Eye (tissue), 1 donor: ENCODE measurements at places on chromosomes 12 and 14.
A peak's percentile ranks its signal among the peaks of the same experiment; 100 is the strongest.

DNA sequence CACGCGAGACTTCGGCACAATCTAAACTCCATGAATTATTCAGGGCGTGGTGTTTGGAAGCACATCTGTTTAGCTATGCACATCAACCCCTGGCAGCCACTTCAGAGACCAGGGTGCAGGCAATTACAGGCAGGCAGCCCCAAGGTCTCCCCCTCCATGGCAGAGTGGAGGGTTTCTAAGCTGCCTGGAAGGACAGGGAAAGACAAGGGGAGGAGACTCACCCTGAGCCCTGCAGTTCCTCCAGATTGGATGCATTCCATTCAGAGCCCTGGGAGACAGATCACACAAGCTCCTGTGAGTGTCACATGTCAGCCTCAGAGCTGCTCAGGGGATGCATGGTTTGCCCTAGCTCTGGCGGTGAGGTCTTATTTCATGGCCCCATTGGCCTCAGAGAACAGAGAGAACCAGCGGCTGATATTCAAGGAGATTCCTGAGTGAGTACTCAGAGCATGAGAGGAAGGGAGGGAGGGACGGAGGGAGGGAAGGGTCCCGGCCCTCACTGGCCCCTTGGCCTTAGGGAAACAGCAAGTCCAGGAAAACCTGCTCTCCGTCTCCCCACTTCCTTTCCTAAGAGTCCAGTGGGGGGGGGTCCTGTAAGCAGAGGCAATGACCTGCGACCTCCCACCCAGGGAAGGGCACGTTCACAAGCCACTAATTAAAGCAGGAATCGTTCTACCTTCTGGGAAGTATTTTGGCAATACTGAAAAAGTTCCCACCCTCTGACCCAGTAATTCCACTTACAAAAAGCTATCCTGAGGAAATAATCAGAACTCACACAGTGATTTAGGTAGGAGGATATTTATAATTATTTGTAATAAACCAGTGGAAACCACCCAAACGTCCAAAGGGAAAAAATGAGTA lies 55.1 kb downstream of the SSH1 start:
- peak; percentile 84 for DNase-seq

DNA sequence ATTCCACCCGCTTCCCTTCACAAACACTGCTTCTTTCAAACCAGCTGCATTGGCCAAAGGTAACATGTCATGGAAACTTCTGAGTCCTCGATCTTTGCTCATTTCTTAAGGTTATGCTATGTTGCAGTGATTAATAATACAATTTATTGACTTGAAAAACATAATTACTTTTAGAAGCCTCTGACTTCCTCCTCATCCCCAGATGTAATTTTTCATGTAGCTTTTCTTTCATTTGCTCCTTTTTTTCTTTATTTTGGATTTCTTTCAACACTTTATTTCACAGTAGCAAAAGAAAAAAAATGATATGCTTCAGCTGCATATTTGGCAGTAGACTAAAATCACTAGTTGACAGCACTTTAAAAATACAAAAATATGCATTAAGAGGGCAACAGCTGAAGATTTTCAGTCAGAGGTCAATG lies 116.2 kb downstream of the LRRIQ1 start:
- no peak for DNase-seq

DNA sequence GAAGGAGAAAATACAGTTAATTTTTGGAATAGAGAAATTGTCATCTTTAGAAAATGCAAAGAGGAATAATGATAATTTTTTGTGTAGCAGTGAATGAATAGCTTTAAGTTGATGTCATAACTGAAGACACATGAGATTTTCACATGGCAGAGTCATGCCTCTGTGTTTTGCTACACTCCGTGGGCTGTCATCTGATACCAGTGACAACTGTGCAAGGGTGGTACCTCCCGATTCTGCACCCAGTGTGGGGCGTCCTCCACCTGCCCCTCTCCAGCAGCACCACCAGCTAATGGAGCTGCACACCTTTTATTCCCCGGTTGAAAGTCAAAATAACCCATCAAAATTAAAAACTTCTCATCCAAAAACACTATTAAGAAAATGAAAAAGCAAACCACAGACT lies 47.2 kb downstream of the ANKRD9 start:
- no peak for DNase-seq

DNA sequence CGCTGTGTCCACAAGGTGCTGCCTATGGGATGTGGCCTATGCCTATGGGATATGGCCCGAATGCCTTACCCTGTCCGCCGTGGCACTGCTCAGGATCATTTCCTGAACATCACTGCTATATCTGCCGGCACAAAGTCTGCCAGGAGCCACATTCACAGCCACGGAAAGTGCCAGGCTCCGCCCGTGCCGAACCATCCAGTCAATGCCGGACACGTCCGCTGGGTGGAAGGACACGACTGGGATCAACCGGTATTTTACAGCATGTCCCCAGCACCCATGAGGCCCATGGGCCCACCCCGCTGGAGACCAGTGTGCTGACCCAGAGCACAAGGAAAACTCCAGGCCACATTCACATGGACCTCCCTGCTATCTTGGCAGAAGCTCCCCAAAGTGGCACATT lies 14.6 kb upstream of the RAB35 start:
- no peak for DNase-seq

DNA sequence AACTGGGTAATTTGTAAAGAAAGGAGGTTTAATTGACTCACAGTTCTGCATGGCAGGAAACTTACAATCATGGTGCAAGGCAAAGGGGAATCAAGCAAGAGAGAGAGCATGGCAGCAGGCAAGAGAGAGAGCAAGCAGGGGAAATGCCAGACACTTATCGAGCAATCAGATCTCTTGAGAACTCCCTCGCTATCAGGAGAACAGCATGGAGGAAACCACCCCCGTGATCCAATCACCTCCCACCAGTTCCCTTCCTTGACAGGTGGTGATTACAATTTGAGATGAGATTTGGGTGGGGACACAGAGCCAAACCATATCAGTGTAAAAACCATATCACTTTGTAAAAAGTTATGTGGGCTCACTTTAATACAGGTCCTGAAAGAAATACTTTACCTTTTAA lies 56.4 kb upstream of the NEDD1 start:
- no peak for DNase-seq

GRCh38 chr12:58465418-58465817 lies 454.9 kb downstream of the LRIG3 start:
- no peak for DNase-seq

- no peak for DNase-seq
Observed at GRCh38 chr12:52814710-52815155, 817 bp upstream of the KRT4 start.

GRCh38 chr14:68172216-68172615 lies 352.6 kb downstream of the RAD51B start:
- DNase-seq: no peak

DNA sequence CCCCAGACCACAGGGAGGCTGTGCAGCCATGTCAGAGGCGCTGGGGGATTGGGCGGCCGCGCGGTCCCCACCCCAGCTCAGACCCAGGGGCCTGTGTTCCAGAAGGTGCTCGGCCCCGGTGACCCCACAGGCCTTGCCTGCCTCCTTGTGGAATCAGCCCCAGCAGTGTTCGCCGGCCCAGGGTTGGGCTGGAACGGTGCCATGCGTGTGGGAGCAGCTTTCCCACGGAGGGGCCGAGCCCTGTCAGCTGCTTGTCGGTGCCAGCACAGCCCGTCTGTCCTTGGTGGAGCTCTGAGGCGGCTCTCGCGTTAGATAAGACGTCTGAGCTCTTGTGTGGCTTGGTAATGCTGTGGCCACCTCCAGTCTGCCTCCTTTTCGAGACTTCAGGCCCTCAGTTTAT lies 8.5 kb downstream of the ZFYVE21 start:
- no peak for DNase-seq

DNA sequence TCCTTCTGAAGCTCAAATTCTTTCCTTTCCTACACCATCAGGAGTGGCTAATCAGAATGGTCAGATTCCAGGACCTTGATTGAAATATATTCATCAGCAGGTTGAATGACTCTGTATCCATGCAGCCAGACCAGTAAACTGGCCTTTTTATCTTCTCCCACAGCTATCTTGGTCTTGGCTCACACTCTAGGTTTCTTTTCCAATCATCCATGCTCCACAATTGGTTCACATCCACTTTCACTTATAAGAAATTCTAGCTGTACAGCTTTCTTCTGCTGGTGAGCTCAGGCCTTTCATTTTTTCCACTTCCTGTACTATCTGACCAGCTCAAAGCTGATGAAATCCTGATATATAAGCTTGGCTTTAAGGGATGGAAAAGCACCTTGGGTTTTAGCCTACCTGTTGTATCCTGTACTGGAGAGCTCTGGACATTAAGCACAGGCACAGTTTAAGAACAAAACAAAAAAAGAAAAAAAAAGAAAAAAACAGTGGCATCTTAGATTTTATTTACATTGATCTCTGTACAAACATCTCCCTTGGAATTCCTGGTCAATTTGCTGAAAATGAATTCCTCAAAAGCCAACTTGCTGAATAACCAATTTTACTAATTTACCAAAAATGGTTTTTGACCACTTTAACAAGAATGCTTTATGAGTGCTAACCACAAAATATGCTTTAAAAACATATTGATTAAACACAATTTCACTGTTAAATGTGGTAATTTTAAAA lies 91.6 kb upstream of the PAWR start:
- no peak for DNase-seq

DNA sequence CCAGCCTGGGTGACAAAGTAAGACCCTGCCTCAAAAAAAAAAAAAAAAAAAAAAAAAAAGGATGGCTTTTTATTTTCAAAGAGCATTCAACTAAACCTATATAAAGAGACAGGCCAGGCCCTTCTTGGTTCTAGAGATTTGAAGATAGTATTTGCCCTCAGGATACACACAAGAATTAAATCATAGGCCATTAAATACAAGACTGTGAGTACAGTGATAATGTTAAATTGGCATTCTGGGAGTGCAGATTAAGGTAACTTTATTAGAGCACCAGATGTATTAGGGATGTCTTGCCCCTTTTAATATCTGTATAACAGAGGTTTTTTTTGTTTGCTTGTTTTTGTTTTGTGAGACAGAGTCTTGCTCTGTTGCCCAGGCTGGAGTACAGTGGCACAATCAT lies 61.3 kb downstream of the ATF7IP start:
- DNase-seq: no peak

GRCh38 chr12:45655186-45655585 lies 74.3 kb upstream of the ARID2 start:
- DNase-seq: peak; percentile 47

GRCh38 chr12:128513331-128513730 lies 246.4 kb downstream of the TMEM132C start:
- no peak for DNase-seq

- DNase-seq: peak; percentile 48
Observed at GRCh38 chr12:118922405-118922804, 58.9 kb upstream of the SRRM4 start.

GRCh38 chr14:64645220-64645892 lies 58.9 kb upstream of the PLEKHG3 start:
- DNase-seq: peak; percentile 71

GRCh38 chr12:28457785-28458184 lies 267.5 kb downstream of the CCDC91 start:
- no peak for DNase-seq

DNA sequence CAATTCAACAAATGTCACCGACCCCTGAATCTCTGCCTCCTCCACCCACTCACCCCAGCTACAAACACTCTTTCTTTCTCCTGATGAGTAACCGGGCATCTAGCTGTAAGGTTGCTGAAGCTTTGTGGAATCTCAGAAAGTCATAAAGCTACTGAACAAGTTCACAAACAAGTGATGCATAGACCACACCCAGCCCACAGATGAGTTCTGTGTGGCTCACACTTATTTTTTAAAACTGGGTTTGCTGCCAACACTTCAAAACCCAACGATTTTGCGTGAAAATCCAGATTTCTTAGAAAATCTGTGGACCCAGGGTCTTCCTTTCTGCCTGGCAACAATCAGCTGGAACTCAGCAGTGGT lies 96.1 kb downstream of the APAF1 start:
- no peak for DNase-seq

DNA sequence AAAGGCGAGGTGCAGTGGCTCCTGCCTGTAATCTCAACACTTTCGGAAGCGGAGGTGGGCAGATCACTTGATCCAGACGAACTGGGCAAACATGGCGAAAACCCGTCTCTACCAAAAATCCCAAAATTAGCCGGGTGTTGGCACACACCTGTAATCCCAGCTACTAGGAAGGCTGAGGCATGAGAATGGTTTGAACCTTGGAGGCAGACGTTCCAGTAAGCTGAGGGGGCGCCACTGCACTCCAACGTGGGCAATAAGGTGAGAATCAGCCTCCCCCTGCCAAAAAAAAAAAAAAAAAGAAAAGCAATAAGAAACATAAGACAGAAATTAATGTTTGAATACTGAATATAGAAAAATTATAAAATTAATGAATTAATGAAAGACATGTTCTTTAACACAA lies 928.7 kb downstream of the LRFN5 start:
- no peak for DNase-seq

DNA sequence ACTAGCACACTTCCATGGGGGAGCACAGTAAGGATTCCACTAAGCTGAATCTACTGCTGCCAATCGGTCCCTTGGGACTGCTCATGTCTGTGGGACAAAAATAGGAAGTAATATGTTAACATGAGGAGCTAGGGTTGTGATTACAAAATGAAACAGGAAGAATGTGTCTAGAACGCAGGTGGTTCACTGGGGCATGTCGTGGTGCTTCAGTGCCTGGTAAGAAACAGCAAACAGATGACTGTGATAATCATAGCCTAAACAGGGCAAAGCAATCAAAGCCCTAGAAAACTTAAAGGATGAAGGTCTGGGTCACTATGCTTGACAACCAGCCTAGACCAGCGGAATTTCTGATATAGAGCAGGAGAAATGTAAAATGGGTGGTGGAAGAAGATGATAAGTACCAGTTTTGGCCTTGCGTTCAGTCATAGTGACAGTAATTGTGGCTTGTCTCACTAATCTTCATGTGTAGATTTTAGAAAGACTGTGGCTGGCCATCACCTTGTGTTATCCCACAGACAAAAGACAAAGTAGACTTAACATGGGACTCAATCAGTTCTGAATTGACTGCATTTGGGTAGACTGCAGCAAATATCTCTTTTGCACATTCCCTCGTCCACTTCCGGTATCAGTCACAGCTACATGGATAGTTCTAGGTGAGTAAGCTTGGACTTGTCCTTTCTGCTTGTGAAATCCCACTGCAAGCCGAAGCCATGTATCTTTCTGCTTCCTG lies 51.4 kb downstream of the WASHC3 start:
- no peak for DNase-seq

DNA sequence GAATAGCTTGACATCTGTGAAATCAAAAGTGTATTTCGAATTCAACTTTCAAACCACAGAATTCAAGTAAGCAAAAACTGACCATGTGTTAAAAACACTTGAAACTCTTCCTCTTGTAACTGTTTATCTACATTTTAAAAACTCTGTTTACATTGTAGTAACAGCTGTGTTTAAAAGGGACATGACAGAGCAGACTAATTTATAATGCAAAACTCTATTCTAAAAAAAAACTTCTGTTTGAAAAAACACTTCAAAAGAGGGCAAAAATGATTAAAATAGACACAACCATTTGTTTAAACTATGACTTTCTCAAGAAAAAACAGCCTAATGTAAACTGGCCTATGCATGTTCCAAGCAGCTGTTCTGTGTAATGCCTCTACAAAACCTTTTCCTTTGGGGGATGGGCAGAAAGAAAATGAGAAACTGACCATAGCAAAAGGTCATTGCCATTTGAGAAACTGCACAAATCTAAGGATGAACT lies 149.1 kb upstream of the HMGA2 start:
- no peak for DNase-seq
